ENCODE measurements at places on chromosomes 6 and 20.

GRCh38 chr6:53139841-53140413 lies 8.7 kb downstream of the GCM1 start:
- no peak for DNase-seq

DNA sequence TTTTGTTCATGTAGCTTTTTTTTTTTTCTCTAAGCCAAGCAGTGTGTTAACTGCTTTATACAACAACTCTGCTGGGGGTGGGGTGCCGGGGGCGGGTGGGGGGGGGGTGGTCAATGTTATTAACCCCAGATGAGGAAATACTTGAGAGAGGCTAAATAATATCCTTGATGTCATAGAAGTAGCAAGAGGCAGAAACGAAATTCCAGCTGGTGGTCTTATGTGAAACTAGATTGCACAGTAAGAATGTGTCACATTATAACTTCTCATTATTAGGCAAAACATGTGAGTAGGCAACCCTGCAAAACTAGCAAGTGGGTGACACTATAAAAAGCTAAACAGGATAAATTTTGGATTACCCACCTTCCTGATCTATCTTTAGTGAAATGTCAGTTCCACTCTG lies 12.8 kb downstream of the MYLK4 start:
- no peak for DNase-seq

- DNase-seq, result no peak
Measured at GRCh38 chr6:169803816-169804340, 52.5 kb downstream of the ERMARD start.

DNA sequence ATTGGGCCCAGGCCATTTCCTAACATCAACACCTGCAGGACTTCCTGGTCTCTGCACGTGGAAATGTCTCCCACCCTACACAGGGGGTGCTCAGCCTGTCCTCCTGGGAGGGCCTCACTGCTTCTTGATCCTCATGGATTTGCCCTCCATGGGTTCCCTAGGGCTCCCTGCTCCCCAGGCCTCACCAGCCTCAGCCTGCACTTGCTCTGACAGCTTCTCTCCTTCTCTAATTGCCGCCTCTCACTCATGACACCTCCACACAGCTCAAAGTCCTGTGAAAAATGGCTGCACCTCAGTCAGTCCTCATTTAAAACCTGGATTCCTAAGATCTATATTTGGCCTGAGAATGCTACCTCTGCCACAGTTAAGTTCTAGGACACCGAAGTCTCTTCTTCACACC lies 130.6 kb downstream of the PXDC1 start:
- no peak for DNase-seq

- DNase-seq, result no peak
Measured at GRCh38 chr20:17227219-17227575, 357 bp downstream of the PCSK2 start.

Data from fibroblast of upper back skin (primary cell).